ENCODE measurements at places on chromosomes 5 and 9.

DNA sequence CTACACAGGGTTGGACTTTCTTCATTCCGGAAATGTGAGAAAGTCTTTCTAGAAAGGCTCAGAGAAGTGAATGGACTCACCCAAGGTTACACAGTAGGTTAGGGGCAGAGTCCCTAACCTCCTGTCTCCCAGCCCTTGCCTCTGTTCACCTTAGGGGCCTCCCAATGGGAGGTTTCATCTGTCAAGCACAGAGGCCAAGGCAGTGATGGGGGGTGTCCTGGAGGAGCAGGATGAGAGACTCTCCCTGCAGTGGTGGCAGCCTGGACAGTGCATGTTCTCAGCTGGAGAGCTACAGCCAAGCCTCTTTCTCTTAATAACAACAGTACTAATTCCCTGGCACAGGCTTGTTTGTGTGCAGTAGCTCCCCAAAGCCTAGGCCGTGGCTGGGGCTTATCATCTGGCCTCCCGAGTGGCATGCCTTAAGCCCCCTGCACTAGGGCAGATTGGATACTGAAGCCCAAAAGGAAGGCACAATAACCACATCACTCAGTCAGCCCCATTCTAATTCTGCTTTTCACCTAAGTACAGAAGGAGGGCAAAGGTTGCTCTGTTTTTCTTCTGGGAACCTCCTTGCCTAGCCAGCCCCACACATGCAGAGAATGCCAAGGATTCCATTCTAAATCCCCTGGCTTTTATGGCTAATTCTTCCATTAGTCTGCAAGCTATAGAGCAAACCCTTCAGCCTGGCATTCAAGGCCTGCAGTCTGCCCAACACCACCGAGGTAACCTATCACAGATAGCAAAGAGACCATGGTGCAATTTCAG is 50.2 kb upstream of the XPA start:
- peaks cover 4% of the 10 kb centered on the region for H3K36me3 ChIP-seq
- H3K4me3 ChIP-seq = no peak overlapping the region
- no peaks in the 10 kb centered on the region for H3K4me1 ChIP-seq
- DNase-seq = no peak

DNA sequence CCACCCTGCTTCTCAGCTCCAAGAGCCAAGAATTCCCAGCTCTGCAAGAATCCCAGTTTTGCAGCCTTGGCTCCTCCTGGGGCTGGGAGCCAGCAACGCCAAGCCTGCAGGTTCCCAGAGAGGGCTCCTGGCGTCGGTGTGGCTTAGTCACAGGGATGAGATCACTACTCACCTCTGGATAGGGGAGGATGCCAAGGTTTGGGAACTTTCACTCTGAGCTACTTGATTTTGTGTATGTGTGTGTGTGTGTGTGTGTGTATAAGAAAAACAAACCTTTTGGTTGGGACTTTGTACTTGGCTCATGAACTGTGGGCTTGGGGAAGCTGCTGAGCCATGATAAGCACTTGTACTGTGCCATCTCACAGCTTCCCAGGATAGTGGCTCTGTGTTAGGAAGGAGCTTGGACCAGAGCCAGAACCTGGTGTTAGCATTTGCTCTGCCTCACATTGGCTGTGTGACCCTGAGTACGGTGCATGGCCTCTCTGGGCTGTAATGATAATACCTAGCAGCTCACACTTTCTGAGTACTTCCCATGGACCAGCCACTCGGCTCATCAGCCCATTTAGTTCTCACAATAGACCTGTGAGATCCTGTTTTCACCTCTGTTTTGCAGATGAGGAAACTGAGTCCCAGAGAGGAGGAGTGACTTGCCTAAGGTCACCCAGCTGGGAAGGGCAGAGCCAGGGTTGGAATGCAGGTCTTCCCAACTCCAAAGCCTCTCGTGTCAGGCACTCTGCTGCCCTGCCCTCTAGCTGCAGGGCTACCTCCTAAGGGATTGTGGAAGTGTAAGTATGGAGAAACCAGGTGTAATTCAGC is 41.4 kb upstream of the DAB2IP start:
- DNase-seq = no peak
- peaks cover 3% of the 10 kb centered on the region for H3K27me3 ChIP-seq
- H3K4me3 ChIP-seq = no peak overlapping the region
- peaks cover 15% of the 10 kb centered on the region for H3K4me1 ChIP-seq

DNA sequence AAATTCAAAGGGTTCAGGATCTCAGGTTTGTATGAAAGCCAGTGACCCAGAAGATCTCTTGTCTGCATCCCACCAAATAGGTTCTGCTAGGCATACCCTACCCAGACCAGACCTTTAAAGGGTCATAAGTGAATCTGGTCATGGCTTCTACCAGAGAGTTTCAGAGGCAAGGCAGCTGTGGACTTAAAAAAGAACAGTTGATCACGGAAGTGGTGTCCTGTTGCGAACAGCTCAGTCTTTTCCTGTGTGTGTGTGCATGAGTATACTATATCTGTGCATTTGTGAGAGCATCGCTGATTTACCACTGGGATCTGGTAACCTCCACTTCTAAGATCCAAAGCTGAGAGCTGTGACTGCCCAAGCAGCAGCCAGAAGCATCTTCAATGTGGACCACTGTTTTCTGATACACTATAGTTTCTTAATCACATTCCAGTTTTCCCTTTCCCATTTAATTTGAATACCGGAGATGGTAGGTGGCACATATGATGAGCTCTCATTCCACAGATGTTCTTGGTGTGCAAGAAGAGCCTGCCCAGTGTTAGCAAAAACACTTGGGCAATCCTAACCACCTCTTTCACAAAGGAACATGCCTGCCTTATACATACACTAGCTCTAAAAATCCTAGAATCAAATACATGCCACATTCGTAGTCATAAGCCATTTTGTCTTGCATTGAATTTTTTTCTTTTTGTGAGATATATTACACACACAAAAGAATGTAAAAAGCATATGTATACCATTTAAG is 36.2 kb upstream of the OR2S2 start:
- no peaks in the 10 kb centered on the region for H3K27me3 ChIP-seq
- no peaks in the 10 kb centered on the region for H3K36me3 ChIP-seq
- H3K27ac ChIP-seq = no peak overlapping the region
- DNase-seq = no peak

GRCh38 chr5:100444961-100445360 is 90.2 kb upstream of the FAM174A start:
- H3K27me3 ChIP-seq = no peaks in the 10 kb centered on the region
- no peaks in the 10 kb centered on the region for H3K36me3 ChIP-seq
- H3K4me3 ChIP-seq = no peak overlapping the region
- H3K27ac ChIP-seq = no peak overlapping the region
- DNase-seq = no peak
- no peaks in the 10 kb centered on the region for H3K4me1 ChIP-seq

GRCh38 chr9:121857928-121858327 is 206.5 kb downstream of the DAB2IP start:
- peaks cover 33% of the 10 kb centered on the region for H3K4me1 ChIP-seq
- H3K4me3 ChIP-seq = no peak overlapping the region
- DNase-seq = no peak
- H3K27ac ChIP-seq = no peak overlapping the region

Data from endothelial cell (in vitro differentiated cells).